ENCODE measurements at places on chromosomes 13 and 19. TPM values are rescaled to one million over a fixed set of nuclear protein-coding genes. Genes with fewer than 3 reads are reported as not detected.

GRCh38 chr13:28622286-28622685, 36.6 kb upstream of the POMP start:
- peak; percentile 39 for DNase-seq
- H3K4me1 ChIP-seq = no peaks in the 10 kb centered on the region
- no peak overlapping the region for H3K27ac ChIP-seq
- no peaks in the 10 kb centered on the region for H3K27me3 ChIP-seq
- H3K36me3 ChIP-seq = no peaks in the 10 kb centered on the region

- DNase-seq = no peak
- no peak overlapping the region for H3K27ac ChIP-seq
- H3K4me1 ChIP-seq = no peaks in the 10 kb centered on the region
- no peaks in the 10 kb centered on the region for H3K27me3 ChIP-seq
- no peaks in the 10 kb centered on the region for H3K36me3 ChIP-seq
These were observed 214.9 kb downstream of the KCNRG start for GRCh38 chr13:50229960-50230661.

DNA sequence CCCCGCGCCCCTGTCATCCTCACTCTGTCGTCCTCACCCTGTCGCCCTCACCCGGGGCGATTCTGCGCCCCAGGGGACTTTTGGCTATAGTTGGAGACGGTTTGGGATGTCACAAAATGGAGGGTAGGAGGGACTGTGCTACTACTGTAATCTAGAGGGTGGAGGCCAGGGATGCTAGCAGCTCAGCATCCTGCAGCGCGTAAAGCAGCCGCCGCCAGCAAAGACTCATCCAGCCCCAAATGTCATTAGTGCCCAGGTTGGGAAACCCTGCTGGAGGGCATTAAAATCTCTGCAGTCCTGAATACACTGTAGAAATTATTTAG, 362 bp downstream of the ZNF557 start:
- peak overlapping the region; percentile 100 for H3K4me3 ChIP-seq
- DNase-seq = no peak
- no peaks in the 10 kb centered on the region for H3K27me3 ChIP-seq
- peaks cover 7% of the 10 kb centered on the region for H3K4me1 ChIP-seq
- peaks cover 10% of the 10 kb centered on the region for H3K36me3 ChIP-seq

DNA sequence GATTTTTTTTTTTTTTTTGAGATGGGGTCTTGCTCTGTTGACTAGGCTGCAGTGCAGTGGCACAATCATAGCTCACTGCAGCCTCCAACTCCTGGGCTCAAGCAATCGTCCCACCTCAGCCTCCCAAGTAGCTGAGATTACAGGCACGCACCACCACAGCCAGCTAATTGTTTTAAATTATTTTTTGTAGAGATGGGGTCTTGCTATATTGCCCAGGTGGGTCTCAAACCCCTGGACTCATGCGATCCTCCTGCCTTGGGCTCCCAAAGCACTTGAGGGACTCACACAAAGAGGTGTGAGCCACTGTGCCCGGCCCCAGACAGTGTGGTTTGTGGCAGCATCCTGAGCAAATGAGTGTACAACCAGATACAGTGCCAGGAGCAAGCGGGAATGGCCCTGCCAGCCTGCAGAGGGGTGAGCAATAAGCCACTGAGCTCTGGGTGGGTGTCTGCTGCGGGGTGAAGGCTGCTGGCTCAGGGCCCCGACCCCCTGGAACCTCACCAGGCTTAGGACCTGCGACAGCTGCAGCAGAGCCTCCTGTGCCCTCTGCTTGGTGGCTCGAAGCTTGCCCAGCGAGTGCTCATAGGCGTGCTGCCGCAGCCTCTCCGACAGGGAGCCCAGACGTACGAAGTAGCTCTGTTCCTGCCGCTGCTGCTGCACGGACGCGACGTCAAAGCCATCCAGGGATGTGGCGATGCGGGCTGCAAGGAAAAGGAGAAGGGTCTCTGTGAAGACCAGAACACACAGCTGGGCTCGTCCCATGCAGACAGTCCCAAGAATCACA, 15.9 kb upstream of the TICAM1 start:
- H3K4me3 ChIP-seq = no peak overlapping the region
- H3K36me3 ChIP-seq = peaks cover 84% of the 10 kb centered on the region
- H3K4me1 ChIP-seq = peaks cover 5% of the 10 kb centered on the region
- H3K27me3 ChIP-seq = no peaks in the 10 kb centered on the region

GRCh38 chr13:86429756-86430155, 630.5 kb upstream of the SLITRK6 start:
- H3K4me1 ChIP-seq = no peaks in the 10 kb centered on the region
- no peaks in the 10 kb centered on the region for H3K36me3 ChIP-seq
- no peak overlapping the region for H3K4me3 ChIP-seq
- DNase-seq = no peak
- H3K27ac ChIP-seq = no peak overlapping the region
- no peaks in the 10 kb centered on the region for H3K27me3 ChIP-seq

- H3K36me3 ChIP-seq = no peaks in the 10 kb centered on the region
- no peak for DNase-seq
- no peak overlapping the region for H3K4me3 ChIP-seq
- H3K27ac ChIP-seq = no peak overlapping the region
- H3K27me3 ChIP-seq = no peaks in the 10 kb centered on the region
These were observed 11.4 kb downstream of the NDFIP2 start for GRCh38 chr13:79492313-79492798.

- no peaks in the 10 kb centered on the region for H3K36me3 ChIP-seq
- no peaks in the 10 kb centered on the region for H3K4me1 ChIP-seq
- no peak overlapping the region for H3K27ac ChIP-seq
- no peaks in the 10 kb centered on the region for H3K27me3 ChIP-seq
- DNase-seq = peak; percentile 4
These were observed 9.5 kb downstream of the LGALS7 start for GRCh38 chr19:38763795-38764220.

- no peak for DNase-seq
- H3K36me3 ChIP-seq = peaks cover 16% of the 10 kb centered on the region
- H3K27me3 ChIP-seq = no peaks in the 10 kb centered on the region
- H3K27ac ChIP-seq = no peak overlapping the region
- H3K4me3 ChIP-seq = no peak overlapping the region
These were observed 8.2 kb upstream of the HSD17B14 start for GRCh38 chr19:48844472-48844871.

DNA sequence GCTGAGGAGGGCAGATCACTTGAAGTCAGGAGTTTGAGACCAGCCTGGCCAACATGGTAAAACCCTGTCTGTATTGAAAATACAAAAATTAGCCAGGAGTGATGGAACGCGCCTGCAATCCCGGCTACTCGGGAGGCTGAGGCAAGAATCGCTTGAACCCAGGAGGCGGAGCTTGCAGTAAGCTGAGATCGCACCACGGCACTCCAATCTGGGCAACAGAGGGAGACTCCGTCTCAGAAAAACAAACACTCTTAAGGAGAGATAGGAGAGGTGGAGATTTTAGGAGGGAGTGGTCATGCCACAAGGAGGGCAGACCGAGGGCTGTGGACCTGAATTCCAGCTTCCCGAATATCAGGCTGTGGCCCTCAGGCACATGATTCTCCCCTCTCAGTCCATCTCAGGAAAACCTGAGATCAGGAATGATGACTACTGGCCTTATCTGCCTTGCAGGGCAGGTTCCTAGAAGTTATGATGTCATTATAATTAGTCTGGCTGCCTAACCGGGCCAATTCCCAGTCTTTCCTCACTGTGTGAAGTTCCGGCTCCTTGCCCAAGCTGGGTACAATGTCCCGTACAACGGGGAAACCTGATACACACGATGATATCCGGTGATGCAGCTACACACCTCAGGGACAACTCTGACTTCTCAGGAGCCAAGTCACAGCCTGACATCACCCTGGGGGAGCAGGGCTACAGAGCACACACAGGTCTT, 2.5 kb downstream of the SLC35E1 start:
- H3K4me3 ChIP-seq = no peak overlapping the region
- H3K27ac ChIP-seq = no peak overlapping the region
- no peaks in the 10 kb centered on the region for H3K27me3 ChIP-seq
- DNase-seq = no peak
- peaks cover 62% of the 10 kb centered on the region for H3K36me3 ChIP-seq

TBXA2R gene
- polyA plus RNA-seq = 1.2 TPM

KISS1R gene
- 0.16 TPM for polyA plus RNA-seq

ZNF878 gene
- 0.03 TPM for polyA plus RNA-seq

OR7A5 gene
- 0.01 TPM for polyA plus RNA-seq
